ENCODE measurements at places on chromosomes 16 and 17.
A peak's percentile ranks its signal among the peaks of the same experiment; 100 is the strongest.

GRCh38 chr17:35460354-35460851, 11.8 kb upstream of the SLFN13 start:
- peak; percentile 81 for DNase-seq

GRCh38 chr17:10751563-10751962, 21.7 kb upstream of the TMEM220 start:
- DNase-seq = no peak

GRCh38 chr16:11677959-11678881, 10.0 kb downstream of the SNN start:
- DNase-seq = no peak

- no peak for DNase-seq
Observed at GRCh38 chr17:74198694-74199093, 4.8 kb upstream of the RPL38 start.

- DNase-seq = no peak
Observed at GRCh38 chr16:8576141-8577004, 13.9 kb downstream of the TMEM114 start.

GRCh38 chr17:36142235-36142634, 34.2 kb downstream of the TBC1D3B start:
- DNase-seq = no peak

DNA sequence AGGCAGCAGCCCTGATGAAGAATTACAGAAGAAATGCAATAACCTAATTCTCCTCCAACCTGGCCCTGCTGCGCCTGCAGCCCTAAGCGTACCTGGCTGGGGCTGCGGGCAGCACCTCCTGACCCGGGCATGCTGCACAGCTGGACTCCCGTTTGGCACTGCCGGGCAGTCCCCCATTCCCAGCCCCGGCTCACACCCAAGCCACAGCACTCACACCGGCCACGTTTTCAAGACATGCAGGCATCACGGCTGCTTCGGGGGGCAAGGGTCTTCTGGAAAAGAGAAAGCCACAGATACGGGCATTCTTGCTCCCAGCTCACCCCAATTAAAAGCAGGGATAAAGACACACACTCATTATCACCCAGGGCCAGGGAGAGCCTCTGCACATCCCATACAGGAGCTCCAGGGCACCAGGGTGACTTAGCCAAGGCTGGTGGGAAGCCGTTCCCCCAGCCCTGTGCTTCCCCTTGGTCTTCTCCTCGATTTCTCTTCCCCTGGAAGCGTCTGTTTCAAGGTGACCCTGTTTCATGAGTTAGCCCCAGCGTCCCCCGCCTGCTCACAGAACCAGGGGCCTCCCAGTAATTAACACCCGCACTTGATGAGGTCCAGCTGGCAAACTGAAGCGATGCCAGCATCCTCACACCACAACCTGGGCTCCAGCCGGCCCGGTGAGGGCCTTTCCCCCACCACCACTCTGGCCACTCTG, 216.7 kb downstream of the C16orf78 start:
- DNase-seq = no peak

DNA sequence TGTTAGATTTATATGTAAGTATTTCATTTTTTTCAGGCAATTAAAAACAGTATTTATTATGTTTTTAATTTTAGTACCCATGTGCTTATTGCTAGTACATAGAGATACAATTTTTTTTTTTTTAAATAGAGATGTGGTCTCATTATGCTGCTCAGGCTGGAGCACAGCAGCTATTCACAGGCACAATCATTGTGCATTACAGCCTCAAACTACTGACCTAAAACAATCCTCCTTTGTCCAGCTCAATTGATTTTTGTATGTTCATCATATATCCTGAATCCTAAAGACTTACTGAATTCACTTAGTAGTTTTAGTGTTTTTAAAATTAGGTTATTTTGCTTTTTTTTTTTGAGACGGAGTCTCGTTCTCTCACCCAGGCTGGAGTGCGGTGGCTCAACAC, 26.3 kb downstream of the SPECC1 start:
- no peak for DNase-seq

DNA sequence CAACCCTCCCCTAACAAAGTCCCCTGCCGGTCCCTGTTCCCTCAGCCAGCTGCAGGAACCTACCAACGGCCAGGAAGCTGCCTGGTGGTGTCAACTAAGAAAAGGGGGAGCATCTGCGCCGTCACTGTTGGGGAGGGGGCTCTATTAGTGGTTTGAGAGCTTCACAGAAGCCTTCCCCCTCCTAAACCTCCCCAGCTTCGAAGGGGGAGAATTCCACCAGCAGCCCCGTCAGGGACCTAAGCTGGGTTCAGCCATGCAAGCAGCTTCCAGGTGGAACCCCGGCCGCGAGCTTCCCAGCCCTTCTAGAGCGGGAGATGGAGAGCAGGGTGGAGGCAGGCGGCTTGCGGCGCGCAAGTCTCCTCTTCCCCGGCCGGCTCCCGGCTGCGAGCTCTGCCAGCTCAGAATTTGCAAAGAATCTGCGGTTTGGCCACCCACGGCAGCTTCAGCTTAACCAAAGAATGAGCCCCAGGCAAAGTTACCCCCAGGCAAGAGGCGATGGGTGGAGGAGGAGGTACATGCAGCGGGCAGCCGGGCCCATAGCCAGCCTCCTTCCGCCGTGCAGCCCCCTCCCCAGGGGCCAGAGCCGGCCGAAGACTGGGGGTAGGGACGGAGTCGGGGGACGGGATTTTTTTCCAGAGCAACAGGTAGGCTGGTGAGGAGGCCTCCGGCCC, 33.7 kb downstream of the DDX19A start:
- DNase-seq = peak; percentile 52

GRCh38 chr17:20206068-20206467, 196.9 kb downstream of the SPECC1 start:
- DNase-seq = no peak

DNA sequence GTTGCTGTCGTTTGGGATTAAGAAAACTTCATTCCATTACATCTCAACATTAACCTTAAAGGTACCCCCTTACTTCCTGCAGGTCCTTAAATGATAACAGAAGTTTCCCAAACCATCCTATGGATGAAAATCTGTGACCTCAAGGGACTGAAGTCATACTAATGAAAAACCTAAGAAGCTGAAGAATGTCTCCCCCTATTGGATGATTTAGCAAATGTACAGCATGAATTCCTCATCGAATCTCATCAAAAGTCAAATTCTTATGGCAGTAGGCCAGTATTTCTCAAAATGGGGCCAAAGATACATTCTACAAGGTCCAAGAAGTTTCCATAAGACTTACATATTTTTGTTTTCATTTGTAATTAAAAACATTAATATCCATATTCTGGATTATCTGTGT, 13.5 kb downstream of the SCO1 start:
- peak; percentile 18 for DNase-seq

DNA sequence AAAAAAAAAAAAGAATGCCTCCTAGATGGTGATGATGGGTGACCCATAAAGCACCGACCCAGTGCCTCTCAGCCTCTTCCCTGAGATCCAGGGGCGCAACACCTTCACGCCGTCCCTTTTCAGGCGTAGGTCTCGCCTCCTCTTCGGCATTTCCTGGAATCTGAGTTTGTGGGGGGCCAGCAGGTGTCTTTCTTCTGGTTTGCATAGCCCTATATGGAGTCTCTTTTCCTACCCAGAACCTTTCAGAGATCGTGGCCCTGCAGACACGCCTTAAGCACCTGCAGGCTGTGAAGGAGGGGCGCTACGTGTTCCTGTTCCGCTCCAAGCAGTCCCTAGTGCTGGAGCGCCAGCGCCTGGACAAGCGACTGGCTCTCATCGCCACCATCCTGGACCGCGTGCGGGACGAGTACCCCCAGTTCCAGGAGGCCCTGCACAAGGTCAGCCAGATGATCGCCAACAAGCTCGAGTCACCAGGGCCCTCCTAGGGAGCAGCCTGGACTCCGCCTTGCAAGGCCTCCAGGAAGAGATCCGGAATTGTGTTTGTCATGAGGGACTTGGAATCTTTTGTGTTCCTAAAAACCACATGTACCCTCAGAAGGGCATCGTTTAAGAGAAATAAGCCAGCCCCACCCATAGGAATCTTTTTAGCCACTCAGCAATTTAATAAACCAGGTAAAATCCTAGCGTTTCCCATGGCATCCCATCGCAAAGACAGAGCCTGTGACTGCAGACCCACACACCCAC, 1.9 kb upstream of the GAA start:
- DNase-seq = no peak

DNA sequence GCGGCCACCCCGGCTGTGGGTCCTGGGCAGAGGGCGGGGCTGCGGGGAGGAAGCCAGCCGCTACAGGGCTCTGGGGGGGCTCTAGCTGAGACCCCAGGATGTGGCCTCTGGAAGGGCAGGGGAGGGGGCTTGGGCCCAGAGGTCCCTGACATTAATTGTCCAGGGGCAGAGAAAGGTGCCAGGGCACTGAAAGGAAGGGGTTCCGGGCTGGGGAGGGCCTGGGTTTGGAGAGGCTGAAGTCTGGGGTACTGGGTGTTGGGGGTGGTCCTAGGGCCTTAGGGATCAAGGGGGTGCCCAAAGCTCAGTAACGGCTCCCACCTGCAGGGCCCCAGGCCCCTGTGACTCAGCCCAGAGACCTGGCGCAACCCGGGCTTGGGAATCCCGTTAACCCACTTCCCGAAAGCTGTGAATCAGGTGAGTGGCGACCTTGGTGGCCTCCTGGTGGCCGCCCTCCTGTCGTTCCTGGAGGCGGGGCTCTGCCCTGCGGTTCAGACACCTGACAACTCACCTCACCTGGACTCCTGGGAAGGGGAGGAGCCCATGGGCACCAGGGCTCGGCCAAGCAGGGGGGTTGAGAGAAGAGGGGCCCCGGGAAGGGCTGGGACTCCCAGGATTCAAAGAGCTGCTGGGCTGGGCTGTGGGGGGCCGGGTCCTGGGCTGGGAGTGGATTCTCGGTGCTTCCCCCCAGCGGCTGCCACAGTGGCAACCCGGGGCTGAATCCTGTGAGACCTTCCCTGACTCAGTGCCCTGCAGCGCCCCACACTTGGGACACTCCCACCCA, 465 bp upstream of the PRSS22 start:
- no peak for DNase-seq

DNA sequence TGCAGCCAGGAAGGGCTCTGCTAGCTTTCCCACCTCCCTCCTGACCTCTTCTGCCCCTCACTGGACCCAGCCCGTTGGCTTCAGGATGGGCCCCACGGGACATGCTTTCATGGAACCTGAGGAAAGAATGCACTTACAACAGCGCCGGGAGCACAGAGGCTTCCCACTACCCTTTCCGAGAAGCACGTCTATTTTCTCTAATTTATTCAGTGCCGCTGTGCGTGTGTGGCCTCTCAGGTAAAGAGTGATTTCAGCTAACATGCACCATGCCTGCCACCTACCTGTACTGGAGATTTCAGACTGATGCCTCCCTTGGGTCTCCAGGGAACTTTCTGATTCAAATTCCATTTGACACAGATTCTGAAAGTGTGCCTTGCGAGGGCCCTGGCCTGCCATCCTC, 140.1 kb downstream of the CYLD start:
- DNase-seq = no peak

DNA sequence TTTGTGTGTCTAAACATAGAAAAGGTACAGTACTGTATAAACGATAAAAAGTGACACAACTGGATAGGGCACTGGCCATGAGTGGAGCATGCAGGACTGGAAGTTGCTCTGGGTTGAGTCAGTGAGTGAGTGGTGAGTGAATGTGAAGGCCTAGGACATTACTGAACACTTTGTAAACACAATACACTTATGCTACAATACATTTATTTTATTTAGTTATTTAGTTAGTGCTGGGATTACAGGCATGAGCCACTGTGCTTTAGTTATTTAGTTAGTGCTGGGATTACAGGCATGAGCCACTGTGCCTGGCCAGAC, 4.6 kb downstream of the CFAP20 start:
- no peak for DNase-seq

DNA sequence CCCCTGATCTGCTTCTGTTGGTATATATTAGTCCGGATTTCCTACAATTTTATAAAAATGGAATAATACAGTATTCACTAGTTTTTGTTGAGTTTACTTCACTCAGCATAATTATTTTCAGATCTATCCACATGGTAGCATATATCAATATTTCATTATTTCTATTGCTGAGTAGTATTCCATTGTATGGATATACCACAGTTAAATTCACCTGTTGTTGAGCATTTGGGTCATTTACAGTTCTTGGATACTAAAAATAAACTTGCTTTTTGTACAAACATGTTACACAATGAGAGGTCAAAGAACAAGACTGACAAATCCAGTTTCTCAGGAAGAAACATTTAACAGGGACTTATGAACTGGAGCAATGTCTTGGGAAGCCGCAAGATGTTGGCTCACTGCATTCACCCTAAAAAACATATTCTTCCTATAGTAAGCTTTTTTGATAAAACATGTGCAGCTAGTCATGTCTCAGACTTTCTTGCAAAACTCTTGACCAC, 126.9 kb upstream of the HS3ST2 start:
- no peak for DNase-seq

DNA sequence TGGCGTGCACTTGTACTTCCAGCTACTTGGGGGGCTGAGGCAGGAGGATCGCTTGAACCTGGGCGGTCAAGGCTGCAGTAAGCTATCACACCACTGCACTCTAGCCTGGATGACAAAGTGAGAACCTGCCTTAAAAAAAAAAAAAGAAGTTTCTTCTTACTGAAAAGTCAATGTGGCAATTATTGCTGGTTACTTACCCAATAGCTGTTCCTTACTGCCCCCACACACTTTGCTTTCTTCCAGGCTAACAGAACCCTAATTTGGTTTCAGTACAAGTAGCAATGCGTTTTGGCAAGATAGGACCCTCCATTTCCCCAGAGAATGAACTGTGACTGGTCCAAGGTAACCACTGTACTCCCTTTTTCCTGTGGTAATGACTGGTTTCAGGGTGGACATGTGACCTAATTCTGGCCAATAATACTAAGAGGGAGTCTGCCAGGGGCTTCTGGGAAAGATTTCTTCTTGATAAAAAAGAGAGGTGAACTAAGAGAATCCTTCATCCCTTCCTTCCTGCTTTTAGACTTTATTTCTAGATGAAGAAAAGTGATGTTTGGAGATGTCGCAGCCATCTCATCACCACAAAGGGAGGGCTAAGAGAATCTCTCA, 58.8 kb upstream of the MSI2 start:
- DNase-seq = no peak

Measured in CD4-positive, alpha-beta T cell treated with Interleukin-21 for 1 hour (primary cell).